ENCODE measurements at places on chromosomes 1 and 21. TPM values are rescaled to one million over a fixed set of nuclear protein-coding genes. Genes with fewer than 3 reads are reported as not detected.

The ZBTB8B gene
- under 0.01 TPM for total RNA-seq

The ATP1A4 gene
- not detected for total RNA-seq

The PGLYRP4 gene
- not detected for total RNA-seq

The ARHGEF10L gene
- 12.3 TPM for total RNA-seq

The GRIK3 gene
- total RNA-seq: not detected

The AXDND1 gene
- 0.43 TPM for total RNA-seq

The FCGR2B gene
- not detected for total RNA-seq

The ERVH48-1 gene
- total RNA-seq: not detected

The SLX9 gene
- total RNA-seq: 14.0 TPM

The MEGF6 gene
- total RNA-seq: 1.5 TPM

The GPR89A gene
- total RNA-seq: 21.9 TPM

The TSSK3 gene
- 0.86 TPM for total RNA-seq

The SPATA21 gene
- not detected for total RNA-seq

The HORMAD1 gene
- total RNA-seq: 0.16 TPM

The PRAMEF1 gene
- not detected for total RNA-seq

All from bronchial smooth muscle cell (primary cell).